ENCODE measurements at places on chromosomes 2 and 18.

DNA sequence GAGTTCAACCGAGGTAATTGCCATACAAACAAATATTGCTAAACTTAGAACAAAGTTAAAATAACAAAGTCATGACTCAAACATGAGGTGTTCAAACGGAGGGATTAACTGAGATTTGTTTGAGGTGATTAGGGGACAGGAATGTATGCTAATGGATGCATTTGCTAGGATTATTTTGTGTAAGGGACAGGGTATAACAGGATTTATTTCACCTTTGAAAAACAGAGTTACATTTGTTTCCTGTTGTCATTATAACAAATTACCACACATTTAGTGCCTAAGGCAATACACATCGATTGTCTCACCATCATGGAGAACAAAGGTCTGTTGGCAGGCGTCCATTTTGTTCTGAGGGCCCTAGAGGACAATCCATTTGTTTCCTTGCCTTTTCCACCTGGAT, 304.3 kb upstream of the CNTNAP5 start:
- no peak for DNase-seq

- DNase-seq = no peak
Measured at GRCh38 chr2:231132129-231132528, 7.3 kb upstream of the HTR2B start.

DNA sequence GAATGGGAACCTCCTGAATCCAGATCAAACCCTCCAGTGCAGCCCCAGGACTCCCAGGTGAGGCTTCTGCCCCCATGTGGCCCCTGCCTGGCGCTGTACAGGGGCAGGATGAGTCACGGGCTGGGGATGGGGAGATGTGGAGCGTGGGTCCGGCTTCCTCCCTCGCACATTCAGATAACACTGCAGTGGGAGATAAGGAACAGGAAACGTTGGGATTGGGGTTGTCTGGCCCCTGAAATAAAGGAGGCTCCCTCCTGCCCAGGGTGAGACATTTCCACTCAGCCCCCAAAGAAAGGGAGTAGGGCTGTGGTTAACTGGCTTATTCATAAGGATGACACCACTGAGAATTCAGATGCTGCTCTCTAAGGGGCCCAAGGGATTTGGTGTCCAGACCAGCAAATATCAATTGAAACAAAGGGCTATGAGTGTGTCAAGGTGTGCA, 30.7 kb downstream of the IGFBP5 start:
- DNase-seq = no peak

DNA sequence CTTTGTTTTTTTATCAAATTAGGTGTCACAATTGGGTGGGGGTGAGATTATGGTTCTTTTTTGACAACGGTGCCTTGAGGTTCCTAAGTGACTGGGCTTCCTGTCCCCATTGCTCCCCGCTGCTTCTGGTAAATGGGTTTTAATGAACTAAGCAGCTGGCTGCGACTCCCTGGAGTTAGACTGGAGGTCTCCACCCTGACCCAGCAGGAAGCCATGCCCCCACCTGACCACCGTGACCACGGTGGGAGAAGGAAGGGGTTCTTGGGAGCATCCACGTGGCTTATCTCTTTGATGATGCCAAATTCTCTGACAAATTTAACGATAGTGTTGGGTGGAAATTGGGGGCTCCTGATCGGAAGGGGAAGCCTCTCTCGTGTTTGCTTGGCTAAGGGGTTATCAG, 12.2 kb downstream of the CNDP2 start:
- no peak for DNase-seq

DNA sequence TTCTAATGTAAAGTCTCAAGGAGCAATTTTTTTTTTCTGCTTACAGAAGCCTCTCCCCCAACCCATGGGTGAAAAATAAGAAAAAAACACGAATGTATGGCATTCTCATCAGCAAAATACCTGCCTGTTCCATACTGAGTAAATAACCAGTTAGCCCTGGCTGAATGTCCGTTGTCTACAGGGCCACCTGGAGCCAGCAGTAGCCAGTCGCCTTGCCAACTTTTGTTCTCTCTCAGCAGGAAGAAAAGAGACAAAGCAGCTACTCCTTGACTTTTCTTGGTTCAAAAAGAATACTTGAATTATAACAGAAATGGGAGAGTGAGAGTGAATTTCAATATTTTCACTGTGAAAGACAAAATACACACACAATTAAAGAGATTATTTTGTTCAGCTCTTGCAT, 532.9 kb upstream of the CRIM1 start:
- DNase-seq = no peak

- no peak for DNase-seq
Measured at GRCh38 chr2:58870704-58871103, 629.6 kb upstream of the FANCL start.

GRCh38 chr2:232519581-232520438, at the start of gene PRSS56:
Gene PRSS56, plus strand, starts transcription at chr2:232520388. Its CDS starts 211 bp downstream, at chr2:232520599.
- no peak for DNase-seq

GRCh38 chr18:43772907-43773306, 495.6 kb upstream of the SYT4 start:
- DNase-seq = no peak

- DNase-seq = no peak
Measured at GRCh38 chr2:152782171-152782570, 63.8 kb downstream of the ARL6IP6 start.

DNA sequence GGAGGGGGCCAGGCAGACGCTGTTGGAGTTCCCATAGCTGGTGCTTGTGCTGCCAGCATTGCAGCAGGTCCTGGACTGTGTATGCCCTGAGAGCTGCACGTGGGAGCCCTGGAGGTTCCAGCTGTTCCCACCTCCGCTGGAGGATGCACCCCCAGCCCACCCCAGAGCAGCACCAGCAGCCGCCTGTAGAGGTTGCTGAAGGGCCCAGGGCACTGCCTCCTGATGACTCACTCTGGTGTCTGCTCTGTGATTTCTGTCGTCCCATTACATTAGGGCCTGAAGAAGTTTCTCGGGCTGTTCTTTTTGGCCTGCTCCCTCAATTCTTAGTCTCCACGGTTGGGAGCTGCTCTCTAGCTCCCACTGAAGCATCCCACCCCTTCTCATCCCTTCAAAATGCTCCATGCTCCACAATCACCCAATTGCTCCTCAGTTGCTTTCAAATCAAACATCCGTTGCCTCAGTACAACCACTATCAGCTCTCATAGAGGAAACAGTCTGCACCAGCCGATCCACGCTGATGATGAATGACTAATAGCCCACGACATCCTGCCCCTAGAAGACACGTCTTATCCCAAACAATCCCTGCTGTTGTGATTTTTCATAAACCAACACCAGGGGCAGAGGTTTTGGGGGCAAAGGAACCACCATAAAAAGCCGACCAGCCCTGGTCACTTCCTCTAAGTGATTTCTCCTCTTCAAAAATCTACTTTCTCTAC, 65.2 kb upstream of the RNF152 start:
- DNase-seq = no peak

GRCh38 chr18:3427944-3428343, 22.0 kb upstream of the TGIF1 start:
- no peak for DNase-seq

GRCh38 chr2:96821113-96821675, 5.1 kb downstream of the CNNM3 start:
- DNase-seq = no peak

DNA sequence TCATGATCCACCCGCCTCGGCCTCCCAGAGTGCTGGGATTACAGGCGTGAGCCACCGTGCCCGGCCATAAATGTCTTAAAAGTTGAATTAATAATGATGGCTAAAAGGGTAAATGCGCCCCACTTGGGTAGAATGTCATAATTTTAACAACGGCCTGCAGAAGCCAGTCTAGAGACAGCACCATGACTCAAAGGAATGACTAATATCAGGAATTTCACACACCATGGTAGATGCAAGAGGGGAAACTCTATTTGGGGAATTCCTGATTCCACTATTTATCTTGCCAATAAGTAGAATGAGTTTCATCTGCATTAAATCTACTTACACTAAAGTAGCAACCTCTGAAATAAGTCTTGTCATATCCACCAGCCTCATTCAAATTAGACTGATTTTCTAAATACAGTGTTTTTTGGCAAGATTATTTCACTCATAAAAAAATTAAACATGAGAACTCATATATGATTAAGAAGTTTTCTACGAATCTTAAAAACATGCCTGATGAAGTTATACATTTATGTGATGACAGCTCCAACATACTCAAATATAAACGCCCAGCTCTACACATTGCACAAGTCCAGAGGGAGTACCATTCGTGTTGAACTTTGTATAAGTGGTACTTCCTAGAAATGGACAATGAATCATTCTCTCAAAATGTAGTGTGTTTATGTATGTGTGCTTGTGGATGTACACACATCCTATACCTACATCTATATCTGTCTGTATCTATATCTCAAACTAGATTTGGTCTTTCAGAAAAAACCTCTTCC, 309.7 kb downstream of the IRS1 start:
- no peak for DNase-seq

GRCh38 chr2:235278771-235279355, 215.0 kb upstream of the AGAP1 start:
- no peak for DNase-seq

- DNase-seq = no peak
Measured at GRCh38 chr18:7697306-7697705, 130.2 kb downstream of the PTPRM start.

DNA sequence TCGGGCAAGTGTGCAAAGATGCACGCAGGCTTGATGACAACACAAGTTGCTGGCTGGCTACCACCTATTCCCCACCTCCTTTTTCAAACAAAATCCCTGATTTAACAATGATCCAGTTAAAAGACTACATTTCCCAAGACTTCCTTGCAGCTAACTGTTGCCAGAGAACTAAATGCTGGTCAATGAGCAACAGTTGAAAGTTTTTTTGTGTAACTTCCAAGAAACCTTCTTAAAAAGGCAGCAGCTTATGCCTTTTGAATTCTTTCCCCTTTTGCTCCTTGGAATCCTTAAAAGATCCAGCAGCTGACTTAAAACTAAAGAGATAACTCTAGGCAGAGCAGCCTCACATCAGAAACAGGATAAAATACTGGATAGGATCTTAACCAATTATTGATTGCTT, 38.5 kb downstream of the NPHP1 start:
- no peak for DNase-seq

DNA sequence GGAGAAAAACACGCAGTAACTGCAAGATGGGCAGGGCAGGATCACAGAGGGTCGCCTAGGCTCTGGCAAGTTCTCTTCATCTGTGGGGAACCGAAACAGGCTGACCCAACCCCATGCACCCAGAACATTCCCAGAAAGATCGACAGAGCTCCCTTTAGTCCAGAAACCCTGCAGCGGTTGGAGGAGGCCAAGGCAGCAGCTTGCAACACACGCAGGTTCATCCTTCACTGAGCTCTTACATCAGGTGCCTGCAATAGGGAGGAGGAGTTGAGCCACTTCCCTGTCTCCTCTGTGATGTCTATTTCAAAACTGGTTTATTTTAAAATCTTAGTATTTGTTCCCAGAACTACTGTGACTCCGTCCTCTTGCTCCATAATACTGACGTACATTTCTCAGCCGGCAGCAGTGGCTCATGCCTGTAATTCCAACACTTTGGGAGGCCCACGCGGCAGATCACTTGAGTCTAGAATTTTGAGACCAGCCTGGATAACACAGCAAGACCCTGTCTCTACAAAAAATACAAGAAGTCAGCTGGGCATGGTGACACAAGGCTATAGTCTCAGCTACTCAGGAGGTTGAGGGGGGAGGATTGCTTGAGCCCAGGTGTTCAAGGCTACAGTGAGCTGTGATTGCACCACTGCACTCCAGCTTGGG, 11.5 kb upstream of the SLC11A1 start:
- no peak for DNase-seq

DNA sequence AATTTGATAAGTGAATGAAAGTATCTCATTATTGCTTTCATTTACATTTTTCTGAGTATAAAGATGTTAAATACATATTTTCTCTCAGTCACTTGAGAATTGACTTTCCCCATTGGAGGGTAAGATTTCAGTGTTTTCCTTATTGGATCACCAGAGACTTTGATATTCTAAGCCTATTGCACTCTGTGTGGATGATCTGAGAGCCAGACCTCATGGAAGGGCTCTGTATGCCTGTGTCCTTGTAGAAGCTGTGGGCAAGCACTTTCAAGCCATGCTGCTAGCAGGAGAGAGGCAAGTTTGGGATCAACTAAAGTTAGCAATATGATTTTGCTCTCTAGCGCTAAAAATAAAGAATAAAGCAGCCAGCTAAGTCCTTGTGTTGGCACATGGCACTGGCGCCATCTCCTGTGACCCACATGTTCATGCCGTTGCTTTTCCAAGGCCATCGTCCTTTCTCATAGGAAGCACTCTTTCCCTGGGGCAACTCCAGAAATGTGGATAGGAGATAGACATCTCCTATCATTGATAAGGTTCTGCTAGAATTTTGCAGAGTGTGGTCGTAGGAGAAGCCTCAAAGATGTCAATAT, 72.6 kb downstream of the AOX1 start:
- DNase-seq = no peak

Measured in stimulated activated CD4-positive, alpha-beta T cell treated with anti-CD3 and anti-CD28 coated beads, Interleukin-15, amount 100 ng/mL, for 1 hour (primary cell).